Stomach (tissue), 19 donors: ENCODE measurements at places on chromosomes 5 and 9. TPM values are rescaled to one million over a fixed set of nuclear protein-coding genes. Genes with fewer than 3 reads are reported as not detected.

Gene NR6A1
- total RNA-seq = 3.1 TPM

- DNase-seq = no peak
These were observed 12.4 kb downstream of the IL4 start for GRCh38 chr5:132686193-132686592.

Gene SPAG8
- not detected for total RNA-seq

Gene PCSK5
- 86.3 TPM for total RNA-seq

- DNase-seq = no peak
These were observed 199.4 kb upstream of the ST8SIA4 start for GRCh38 chr5:101102506-101102905.
